ENCODE measurements at places on chromosomes 1 and 21.
A peak's percentile ranks its signal among the peaks of the same experiment; 100 is the strongest.

DNA sequence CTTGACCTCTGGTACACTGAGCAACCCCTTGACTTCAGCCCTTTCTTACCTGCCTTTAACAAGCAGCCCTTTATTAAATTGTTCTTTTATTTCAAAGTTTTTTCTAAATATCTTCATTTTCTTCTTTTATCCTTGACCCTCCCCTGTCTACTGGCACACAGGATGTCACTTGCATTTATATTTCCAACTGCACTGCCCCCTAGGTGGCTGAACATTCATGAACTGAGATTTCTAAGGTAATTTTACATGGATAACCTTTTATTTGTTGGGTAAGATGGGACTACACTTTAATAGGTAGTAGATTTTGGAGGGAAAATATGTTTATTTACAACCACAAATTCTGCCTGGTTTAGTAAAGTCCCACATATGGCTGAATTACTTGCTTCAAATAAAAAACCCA is 190.0 kb downstream of the ATP6V1G3 start:
- no peak for DNase-seq

DNA sequence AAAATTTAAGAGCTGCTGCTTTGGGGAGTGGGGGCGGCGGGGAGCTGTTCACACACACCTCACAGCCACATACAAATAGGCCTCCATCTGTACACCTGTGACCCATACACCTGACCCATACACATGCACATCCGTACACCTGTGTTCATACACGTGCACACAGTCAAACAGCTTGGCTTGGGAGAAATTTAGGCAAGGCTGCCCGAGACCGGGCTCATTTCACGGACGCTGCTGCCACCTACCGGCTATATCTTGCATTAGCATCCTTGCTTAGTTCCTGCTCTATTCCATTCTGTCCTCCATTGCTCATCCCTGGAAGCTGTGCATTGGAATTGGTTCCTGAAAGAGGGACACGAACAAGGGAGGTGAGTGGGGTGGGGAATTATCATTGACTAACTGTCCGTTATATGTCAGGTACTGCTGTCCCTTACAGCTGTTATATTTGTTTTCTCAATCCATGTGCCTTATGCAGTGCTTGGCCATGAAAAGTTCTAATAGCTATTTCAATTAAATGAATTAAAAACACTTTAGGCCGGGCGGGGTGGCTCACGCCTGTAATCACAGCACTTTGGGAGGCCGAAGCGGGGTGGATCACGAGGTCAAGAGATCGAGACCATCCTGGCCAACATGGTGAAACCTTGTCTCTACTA is 37.1 kb upstream of the EPB41 start:
- DNase-seq: peak; percentile 59

- DNase-seq: no peak
Measured at GRCh38 chr1:23796466-23797271, 3.9 kb downstream of the GALE start.

DNA sequence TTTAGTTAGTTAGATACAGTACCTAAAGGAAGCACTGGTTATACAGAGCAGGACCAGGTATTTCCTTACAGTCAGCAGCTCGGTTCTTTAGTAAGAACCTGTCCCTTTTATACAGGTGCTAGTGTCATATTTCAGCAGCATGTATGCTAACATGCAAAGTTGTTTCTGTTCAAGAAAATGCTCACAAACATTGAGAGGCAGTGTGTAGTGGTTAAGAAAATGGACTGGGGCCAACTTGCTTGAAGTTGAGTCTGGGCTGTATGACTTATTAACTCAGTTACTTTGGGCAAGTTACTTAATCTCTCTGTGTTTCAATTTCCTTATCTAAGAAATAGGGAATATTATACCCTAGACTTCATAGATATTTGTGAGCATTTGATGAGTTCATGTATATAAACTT is 31.1 kb downstream of the AK4 start:
- peak; percentile 52 for DNase-seq

DNA sequence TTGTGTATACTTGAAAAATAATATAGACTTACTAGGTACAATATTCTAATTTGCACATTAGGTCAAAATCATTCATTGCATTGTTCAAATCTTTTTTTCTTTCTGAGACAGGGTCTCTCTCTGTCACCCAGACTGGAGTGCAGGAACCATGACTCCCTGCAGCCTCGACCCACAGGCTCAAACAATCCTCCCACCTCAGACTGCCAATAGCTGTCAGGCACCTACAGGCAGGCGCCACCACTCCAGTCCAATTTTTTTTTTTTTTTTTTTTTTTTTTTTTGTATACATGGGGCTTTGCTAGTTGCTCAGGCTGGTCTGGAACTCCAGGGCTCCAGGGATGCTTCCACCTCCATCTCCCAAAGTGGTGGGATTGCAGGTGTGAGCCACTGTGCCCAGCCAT is 656.9 kb downstream of the KCNT2 start:
- DNase-seq: no peak

DNA sequence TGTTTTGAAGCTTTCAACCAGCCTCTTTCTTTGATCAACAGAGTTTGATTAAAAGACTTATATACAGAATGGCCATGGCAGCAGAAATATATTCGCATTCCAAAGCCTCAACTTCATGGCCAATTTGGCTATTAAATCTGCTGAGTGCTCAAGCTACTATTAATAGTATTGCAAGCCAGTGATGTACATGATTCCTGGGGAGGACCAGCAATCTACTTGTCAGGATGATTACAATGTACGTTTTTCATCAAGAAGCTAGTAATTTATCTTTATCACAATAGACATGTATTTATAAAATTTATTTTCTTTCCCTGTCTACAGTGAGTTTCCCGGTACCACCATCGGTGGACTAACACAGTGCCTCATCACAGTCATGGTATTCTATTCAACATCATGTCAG is 515.5 kb downstream of the AMY1C start:
- no peak for DNase-seq

DNA sequence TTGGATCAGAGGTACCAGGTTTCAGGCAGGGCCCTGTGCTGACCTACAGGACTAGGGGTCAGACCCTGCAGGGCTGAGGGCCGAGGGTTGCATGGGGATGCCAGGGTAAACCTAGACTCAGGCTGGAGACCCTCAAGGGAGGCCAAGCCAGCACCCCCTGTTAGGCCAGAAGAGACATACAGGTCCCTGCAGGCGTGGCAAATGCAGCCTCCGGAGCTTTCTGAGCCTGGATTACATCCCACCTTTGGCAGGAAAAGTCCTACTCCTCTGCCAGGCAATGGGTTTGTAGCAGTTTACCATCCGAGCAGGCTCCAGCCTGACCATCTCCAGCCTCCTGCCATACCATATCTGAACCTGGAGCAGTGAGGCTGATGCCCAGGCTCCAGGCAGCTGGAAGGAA is 425.3 kb downstream of the NPHP4 start:
- no peak for DNase-seq

DNA sequence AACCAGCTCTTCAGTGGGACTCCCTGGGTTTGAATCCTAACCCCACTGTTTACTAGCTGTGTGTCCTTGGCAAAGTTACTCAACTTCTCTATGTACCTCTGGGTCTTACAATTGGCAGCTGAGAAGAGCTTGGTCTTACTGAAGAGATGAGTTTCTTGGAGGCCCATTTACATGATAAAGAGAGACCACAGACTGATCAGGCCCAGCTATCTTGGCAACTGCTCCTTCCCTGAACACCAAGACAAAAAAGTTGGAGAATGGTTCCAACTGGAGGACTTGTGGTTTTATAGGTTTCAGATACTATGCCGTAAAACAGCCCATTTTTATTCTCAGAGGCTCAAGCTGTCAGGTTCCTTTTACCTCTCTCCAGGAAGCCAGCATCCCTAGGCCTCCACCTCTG is 24.8 kb upstream of the CNIH3 start:
- DNase-seq: no peak

DNA sequence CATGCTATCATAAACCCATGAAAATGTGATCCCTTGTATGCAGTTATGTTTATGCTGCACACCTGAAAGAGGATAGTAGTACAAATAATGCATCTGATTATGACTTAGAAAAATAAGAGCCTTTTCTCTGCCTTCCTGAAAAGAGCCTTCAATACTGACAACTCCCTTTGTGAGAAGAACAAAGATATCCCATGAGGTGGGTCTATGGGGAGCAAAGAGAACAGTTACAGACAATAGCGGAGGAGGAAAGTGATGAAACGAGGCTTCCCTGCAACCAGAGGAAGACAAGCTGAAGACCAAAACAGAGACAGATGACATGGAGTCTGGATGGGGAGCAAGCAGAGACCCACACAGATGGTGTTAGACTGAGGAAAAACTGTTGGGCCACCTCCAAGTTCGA is 598.3 kb upstream of the PLXNA2 start:
- DNase-seq: no peak

- no peak for DNase-seq
Measured at GRCh38 chr1:179814546-179814838, 63.1 kb downstream of the TOR1AIP2 start.

DNA sequence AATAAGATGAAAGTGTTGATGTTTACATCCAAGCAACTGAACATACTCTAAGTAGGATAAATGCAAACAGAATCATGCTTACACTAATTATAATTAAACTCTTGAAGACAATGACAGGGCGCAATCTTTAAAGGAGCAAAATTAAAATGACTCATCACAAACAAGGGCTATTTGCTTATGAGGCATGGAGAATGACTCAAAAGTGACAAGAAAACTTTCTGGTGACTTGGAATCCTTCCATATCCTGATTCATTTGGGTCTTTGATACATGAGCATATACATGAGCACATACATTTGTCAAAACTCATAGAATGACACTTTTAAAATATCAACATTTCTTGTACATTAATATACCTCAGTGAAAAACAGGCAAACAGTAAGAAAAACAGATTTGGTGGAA is 1632.3 kb downstream of the KCNT2 start:
- peak; percentile 10 for DNase-seq

DNA sequence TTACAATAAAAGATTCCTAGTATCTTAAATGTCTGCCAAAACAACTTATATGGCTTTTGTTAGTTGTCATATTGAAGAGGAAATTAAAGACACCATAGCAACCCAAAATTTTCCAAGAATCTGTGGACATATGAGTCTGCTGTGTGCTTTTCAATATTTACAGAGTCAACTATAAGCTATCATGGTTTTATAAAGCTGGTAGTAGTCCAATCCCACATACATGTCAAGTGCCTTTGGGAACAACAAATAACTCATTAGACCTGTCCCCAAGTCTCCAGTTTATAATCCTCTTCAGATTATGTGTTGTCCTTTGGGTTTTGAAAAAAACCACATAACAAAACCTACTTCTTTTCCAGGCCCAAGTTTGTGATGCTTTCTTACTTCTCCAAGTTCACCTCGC is 293.8 kb upstream of the USP25 start:
- DNase-seq: no peak

- DNase-seq: no peak
Measured at GRCh38 chr1:204872262-204872881, 1.7 kb downstream of the NFASC start.

GRCh38 chr1:40078512-40079333 is 18.3 kb downstream of the PPT1 start:
- DNase-seq: peak; percentile 51

DNA sequence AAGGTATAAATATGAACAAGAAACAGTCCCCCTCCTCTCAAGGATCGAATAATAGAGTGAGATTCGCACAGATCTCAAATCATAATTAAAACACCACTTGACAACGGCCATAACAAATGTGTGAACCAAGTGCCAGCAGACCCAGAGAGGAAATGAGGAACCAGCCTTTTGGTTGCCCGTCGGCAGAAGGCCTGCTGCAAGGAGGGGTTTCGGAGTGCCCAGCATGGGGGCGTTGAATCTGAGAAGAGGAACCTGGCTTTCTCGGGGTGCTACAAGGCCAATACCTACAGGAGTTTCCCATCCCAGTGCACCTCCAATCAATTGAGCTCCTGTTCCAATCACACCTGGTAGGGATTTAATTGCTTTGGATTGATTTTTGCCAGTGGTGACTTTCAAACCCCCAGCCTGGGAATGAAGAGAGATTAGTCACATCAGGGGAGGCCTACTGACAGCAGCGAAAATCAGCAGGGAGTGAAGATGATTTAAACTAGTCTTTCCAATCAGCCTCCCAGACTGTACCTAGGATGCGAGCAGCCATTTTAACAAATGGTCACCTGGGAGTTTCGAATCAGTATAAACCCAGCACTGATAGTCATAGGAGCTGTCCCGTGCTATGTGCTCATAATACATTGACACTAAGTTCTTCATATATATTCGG is 263.8 kb downstream of the KAZN start:
- no peak for DNase-seq

DNA sequence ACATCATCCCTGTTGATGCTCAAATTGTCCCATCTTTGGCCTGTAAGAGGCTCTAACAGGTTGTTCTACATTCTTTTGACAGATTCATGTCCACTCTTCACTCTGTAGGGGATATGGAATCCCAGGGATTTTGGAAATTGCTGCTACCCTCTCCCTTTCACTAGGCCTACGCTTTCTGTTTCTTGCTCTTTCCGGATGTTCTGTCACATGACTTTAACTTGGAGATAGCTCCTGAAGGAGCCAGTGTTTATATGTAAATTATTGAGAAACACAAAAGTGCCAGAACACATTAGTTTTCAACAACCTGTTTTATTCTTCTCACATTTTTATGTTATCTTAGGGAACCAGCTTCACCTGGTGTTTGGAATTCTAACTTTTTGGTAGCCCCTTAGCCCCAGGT is 287.1 kb upstream of the ST6GALNAC5 start:
- DNase-seq: no peak

DNA sequence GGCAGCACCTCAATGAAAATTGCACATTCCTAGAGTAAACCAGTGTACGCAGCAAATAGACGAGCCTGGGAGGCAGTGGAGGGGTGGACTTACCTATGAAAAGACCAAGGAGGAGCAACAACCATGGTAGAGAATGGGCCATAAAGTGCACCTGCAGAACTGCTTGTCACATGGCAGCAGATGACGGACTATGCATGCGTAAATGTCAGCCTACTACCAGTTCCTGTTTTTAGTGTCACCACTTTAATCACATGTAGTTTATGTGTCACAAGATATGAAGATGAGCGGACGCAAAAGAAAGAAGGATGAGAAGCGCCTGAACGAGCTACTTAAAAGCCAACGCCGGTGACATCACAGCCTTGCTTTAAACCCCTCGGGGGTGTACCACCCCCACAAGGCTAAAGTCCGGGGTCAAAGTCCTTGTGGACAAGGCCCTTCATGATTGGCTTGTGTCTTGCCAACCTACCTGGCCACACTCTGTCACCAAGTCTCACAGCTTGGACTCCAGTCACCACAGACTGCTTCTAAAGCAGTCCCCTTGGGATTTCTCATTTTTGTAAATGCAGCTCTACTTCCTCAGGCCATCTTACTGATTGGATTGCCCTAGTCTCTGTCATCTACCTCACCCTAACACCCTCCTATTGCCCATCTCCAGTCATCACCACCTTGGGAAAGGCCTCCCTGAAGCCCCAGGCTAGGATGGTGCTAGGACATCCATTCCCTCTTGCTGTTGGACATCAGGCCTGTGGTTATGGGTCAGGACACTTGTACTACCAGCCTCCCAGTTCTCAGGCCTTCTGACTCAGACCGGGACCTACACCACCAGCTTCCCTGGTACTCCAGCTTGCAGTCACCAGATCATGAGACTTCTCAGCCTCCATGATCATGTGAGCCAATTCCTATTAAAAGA is 6.0 kb upstream of the LY9 start:
- no peak for DNase-seq
